ENCODE measurements at places on chromosomes 2 and 18.

- peak; percentile 21 for DNase-seq
Observed at GRCh38 chr2:239911641-239912071, 113.5 kb downstream of the NDUFA10 start.

GRCh38 chr2:134169788-134170187 is 84.1 kb upstream of the MGAT5 start:
- no peak for DNase-seq

GRCh38 chr2:160334028-160334741 is 134.1 kb upstream of the ITGB6 start:
- peak; percentile 49 for DNase-seq

- no peak for DNase-seq
Observed at GRCh38 chr2:54330926-54331835, 75.2 kb upstream of the TSPYL6 start.

- no peak for DNase-seq
Observed at GRCh38 chr2:146661473-146662096, 1183.2 kb upstream of the ACVR2A start.

- DNase-seq, result no peak
Observed at GRCh38 chr2:231602859-231603467, 10.3 kb downstream of the TEX44 start.

DNA sequence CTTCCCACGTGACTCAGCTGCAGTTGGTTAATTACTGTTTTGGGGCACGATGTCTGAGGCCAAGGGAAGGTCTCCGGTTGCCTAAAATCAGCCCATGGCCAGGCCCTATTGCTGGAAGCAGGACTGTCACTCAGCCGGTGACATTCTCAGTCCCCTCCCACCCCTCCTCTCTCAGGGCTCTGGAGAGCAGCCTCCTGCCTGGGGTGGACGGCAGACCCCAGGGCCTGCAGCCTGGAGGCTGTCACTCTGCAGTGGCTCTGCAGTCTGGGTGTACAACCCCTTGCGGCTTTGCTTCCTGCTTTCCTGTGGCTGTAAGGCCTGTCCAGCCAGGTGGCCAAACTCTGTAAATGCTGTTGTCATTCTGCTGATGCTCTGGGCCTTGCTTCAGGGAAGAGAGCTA is 32.8 kb downstream of the ZBTB7C start:
- DNase-seq, result no peak

DNA sequence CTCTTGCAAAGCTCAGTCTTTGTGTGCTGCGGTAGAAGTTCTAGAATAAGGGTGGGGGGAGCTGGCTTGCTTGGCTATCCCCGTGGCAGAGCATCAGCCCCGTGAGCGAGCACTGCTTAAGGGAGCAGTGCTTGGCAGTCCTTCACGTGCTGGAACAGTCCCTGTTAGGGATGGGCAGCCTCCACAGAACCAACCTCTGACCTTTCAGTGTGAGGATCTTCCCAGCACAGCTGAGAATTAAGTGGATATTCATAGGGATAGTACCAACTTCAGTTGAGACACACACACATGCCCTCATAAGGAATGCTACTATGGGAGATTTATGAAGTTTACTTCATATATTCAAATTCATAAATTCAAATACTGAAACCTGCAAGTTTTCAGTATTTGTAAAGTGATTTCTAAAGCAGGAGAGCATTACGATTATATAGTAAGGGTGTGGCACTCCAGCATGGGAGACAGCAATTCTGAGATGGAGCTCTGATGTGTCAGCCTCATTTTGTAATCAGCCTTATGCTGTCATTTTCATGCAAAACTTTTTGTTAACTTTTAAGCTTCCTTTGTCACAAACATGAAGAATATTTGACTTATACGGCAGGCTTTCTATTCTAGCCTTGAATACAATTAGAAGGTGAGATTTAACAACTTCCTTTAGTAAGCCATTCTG is 39.5 kb downstream of the ATP9B start:
- no peak for DNase-seq

DNA sequence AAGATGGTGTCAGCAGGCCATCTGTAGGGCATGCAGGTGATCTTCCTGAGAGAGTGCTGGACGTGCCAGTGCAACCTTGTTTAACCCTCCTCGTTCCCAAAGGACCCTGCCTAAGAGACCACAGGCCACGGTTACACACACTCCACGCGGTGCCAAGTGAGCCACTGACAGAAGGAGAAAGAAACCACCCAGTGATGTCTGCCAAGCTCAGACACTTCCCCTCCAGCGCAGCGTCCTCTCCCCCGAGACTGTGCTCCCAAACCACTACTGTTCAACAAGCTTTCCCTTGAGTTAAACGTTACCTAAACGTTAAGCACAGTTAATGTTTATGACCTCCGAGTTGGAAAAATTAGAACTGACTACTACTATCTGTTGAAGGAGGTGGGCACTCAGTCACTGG is 119.1 kb upstream of the NCK2 start:
- DNase-seq, result no peak

- no peak for DNase-seq
Observed at GRCh38 chr2:57892920-57893319, 153.7 kb upstream of the VRK2 start.

GRCh38 chr2:48572816-48573215 is 42.9 kb downstream of the STON1 start:
- DNase-seq, result no peak

DNA sequence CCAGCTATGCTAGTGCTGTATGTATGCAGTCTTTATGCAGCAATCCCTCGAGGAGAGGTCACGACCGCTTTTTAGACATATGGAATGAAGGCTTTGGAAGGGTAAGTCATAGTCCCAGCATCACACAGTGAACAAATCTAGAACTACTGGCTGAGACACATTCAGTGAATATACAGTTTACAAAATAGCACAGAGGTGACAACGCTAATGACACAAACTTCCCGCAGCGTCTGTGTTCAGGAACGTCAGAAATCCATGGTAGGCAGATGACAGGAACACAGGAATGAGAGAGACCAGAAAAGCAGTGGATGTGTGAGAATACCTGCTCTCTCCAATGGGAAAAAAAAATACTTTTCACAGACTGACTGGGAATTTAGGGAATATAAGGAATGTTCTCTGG is 29.6 kb downstream of the CABYR start:
- DNase-seq, result no peak

GRCh38 chr2:20992201-20992711 is 51.6 kb downstream of the APOB start:
- DNase-seq, result no peak

GRCh38 chr2:132678483-132678882 is 8.5 kb upstream of the LYPD1 start:
- DNase-seq, result no peak

- no peak for DNase-seq
Observed at GRCh38 chr2:33967103-33967502, 368.0 kb upstream of the FAM98A start.

- no peak for DNase-seq
Observed at GRCh38 chr2:159275111-159275510, 11.4 kb downstream of the WDSUB1 start.

- DNase-seq, result no peak
Observed at GRCh38 chr2:237450583-237450982, 36.5 kb upstream of the MLPH start.

DNA sequence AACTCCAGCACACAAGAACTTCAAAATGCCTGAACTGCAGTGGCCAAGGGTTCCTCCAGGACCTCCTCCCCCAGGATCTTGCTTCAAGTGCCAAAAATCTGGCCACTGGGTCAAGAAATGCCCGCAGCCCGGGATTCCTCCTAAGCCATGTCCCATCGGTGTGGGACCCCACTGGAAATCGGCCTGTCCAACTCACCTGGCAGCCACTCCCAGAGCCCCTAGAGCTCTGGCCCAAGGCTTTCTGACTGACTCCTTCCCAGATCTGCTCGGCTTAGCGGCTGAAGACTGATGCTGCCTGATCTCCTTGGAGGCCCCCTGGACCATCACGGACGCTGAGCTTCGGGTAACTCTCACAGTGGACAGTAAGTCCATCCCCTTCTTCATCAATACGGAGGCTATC is 306.4 kb downstream of the RBM43 start:
- DNase-seq, result no peak

GRCh38 chr2:164661349-164661748 is 40.1 kb upstream of the GRB14 start:
- no peak for DNase-seq

GRCh38 chr18:58580078-58580477 is 48.8 kb downstream of the ALPK2 start:
- DNase-seq, result no peak

DNA sequence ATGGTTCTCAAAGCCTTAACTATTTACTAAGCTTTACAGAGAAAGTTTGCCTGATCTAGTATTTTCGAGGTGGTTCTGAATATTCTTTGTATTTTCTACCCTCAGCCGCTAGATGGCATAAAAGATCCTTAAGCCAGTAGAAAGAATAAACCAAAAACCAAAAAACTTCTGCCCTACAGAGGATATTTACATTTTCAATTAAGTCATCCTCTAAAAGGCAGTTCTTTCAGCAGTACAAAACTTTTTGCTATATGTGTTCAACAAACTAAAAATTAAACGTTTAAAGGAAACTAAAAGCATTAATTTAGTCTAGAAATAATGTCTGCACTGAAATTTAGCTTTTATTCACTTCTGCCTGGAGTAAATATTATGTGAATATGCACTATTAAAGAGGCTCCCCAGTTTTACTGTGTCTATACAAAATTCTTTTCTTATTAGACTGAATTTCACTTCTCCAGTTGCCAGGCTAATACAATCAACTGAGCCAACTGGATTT is 297.5 kb downstream of the PIEZO2 start:
- no peak for DNase-seq

- no peak for DNase-seq
Observed at GRCh38 chr2:122182616-122183355, 427.3 kb downstream of the TSN start.

GRCh38 chr2:149180226-149180875 is 141.9 kb downstream of the LYPD6B start:
- DNase-seq, result no peak

DNA sequence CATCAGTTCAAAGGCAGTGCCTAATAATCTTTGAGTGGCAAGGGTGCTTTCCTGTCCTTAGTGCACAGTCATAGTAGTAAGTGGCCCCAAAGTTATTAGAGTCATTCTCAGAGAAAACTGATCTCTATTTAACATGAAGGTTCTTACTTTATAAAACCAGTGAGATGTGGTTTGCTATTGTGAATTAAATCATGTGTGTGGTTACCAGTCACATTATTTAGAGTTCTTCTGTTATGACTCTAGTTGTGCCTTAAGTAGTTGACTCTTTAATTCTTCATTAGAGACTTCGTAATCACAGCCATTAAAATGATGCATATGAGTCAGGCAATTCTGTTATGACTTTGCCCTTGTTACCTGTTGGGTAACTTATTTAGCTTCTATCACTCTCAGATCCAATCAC is 1392.9 kb upstream of the ACVR2A start:
- no peak for DNase-seq

DNA sequence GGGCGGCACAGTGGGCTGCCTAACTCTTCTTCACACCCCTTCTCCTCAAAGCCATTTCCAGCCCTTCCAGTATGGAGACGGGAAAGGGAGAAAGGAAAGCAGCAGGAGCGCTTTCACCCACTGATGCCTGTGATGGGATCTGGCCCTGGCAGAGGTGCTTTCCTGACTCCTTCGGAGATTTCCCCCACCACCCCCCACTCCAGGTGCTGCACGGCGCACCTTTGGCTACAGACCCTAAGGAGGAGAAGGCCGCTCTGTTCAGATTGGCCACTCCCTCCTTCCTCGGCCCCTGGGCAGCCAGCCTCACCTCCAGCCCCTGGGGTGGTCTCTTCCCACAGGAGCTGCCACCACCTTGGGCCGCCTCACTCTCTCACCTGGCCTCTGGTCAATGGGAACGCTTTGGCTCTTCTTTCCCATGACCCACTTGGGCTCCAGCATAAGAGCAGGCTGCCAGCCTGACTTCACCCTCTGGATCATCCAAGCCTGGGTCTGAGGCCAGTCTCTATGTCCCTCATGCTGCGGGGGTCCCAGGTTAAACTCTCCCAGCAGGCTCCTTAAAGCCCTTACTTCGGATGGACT is 18.4 kb upstream of the MAL start:
- no peak for DNase-seq

DNA sequence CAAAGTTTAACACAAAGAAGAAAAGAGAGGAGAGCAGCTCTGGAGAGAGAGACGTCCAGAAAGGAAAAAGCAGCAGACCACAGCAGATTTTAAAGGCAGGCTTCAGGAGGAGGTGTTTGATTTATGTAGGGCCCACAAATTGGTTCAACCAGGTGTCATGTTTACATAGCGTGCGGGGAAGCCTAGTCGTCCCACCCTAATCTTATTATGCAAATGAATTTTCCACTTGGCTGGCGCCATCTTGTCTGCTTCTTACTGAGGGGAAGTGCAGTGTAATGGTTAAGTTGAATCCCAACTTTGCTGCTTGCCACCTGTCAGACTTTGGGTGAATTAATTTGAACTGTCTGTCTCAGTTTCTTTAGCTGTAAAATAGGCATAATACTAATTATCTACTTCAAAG is 282.4 kb upstream of the CYRIA start:
- DNase-seq, result no peak

- DNase-seq, result peak; percentile 53
Observed at GRCh38 chr2:121171625-121172119, 113.3 kb downstream of the TFCP2L1 start.

GRCh38 chr2:133157141-133157540 is 411.1 kb downstream of the NCKAP5 start:
- no peak for DNase-seq

- DNase-seq, result no peak
Observed at GRCh38 chr2:132766573-132766972, 96.6 kb upstream of the LYPD1 start.

GRCh38 chr2:145091967-145092366 is 572.0 kb upstream of the ZEB2 start:
- no peak for DNase-seq

DNA sequence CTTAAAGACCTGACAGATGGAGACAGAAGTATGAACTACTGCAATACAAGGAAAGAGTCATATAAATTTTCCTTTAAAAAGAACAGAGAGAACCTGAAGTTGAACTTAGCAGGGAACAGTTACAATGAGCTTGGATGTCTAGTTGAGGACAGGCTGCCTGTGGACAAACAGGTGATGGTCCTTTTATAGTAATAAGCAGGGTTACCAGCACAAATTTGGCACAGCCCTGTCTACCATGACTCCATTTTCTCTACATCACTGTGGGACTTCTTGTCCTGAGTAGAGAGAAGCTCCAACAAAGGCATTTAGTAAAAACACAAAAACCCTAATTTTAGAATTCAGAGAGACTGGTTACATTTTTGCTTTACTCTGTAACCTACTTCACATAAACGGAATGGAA is 448.1 kb downstream of the PLCL1 start:
- no peak for DNase-seq

DNA sequence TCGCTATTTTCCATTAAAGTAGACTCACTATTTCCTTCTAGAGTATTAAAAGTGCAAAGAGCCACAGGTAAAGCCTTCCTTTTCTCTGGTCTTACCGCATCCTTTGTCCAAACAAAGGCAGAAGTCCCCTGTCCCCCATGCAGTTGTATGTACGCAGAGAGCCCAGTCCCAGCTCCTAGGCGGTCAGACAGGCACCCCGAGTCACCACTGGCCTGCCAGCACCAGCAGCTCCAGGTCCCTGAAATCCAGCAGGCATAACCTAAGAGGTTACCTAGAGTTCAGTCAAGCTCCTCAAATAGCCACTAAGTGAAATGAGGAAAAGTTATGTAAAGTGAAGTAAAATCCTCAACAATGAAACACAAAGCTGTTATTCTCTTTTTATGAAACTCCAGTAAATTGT is 60.4 kb upstream of the TWIST2 start:
- no peak for DNase-seq

Measured in stimulated activated CD8-positive, alpha-beta memory T cell treated with anti-CD3 and anti-CD28 coated beads, Interleukin-4, amount 100 ng/mL, for 48 hours (primary cell).